D341Med (cell line): ENCODE measurements at places on chromosomes 13 and 19.

GRCh38 chr19:39307822-39308530, 11.8 kb downstream of the IFNL1 start:
- DNase-seq = no peak

DNA sequence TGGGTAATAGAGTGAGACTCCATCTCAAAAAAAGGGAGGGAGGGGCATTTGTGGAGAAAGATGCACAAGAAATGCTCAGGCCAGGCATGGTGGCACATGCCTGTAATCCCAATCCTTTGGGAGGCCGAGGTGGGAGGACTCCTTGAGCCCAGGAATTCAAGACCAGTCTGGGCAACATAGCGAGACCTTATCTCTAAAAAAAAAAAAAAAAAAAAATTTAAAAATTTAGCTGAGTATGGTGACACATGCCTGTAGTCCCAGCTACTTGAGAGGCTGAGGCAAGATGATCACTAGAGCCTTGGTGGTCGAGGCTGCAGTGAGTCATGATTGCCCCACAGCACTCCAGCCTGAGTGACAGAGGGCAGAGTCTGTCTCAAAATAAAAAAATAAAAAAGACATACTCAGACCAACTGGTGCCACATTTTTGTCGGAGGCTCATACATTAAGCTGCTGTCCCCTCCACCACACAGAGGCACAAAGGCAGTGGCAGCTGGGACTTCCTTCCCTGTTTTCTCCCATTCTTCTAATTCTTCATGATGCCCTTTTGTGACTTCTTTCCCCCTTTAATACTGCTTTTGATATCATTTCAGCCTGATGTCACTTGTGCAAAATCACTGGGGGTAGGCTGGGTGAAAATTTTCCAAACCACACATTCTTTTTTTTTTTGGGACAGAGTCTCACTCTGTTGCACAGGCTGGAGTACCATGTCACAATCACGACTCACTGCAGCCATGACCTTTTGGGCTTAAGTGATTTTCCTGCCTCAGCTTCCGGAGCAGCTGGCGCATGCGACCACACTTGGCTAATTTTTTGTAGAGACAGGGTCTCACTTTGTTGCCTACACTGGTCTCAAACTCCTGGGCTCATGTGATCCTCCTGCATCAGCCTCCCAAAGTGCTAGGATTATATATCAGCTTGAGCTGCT, 26.8 kb upstream of the CXCL17 start:
- no peak for DNase-seq

- no peak for DNase-seq
Measured at GRCh38 chr19:41352279-41352608, 1.5 kb downstream of the TGFB1 start.

DNA sequence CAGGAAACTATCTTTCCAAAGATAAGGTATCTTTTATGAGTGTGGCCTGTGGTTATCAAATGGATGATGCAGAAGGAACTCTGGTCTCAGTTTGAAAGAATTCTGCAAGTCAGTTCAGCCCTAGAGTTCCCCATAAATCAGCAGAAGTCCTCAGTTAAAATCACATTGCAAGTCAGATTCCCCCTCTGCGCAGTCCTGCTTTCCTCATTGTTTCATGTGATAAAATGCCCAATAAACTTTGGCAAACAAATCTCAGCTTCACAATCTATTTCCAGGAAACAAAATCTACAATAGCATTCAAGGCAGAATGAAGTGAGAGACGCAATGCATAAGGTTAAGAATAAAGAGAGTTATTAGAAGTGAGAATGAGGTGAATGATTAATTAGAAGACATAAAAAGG, 216.3 kb upstream of the KLHL1 start:
- DNase-seq = no peak

DNA sequence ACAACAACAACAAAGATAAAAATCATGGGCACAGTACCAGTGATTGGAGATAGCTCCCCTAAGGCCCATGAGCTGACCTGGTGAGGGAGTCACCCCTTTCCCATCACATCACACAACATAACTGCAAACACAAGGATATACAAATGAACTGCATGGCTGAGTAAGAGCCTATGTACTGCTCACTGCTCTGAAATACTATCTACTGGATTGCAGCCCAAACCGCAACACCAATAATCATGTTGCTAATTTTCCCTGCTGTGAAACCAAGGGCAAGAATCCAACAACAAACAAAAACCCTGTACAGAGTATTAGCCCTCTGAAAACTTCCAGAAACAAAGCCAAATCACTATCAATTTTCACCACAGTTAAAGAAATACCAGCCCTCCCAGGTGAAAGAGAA, 1893.2 kb downstream of the PCDH9 start:
- no peak for DNase-seq

DNA sequence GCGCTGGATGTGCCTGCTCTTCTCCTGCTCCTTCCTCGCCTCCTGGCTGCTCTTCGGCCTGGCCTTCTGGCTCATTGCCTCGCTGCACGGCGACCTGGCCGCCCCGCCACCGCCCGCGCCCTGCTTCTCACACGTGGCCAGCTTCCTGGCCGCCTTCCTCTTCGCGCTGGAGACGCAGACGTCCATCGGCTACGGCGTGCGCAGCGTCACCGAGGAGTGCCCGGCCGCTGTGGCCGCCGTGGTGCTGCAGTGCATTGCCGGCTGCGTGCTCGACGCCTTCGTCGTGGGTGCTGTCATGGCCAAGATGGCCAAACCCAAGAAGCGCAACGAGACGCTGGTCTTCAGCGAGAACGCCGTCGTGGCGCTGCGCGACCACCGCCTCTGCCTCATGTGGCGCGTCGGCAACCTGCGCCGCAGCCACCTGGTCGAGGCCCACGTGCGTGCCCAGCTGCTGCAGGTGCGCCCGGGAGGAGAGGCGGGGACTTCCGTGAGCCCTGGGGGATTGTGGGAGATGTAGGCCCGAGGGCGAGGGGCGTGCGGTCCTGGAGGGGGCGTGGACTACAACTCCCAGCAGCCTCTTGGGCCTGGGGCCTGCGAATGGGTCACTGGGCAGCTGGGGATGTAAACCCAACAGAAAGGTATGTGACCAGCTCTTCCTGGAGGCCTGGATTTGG, 6.7 kb downstream of the KCNJ14 start:
- no peak for DNase-seq

- DNase-seq = no peak
Measured at GRCh38 chr19:46451352-46451751, 20.0 kb downstream of the PNMA8A start.

- no peak for DNase-seq
Measured at GRCh38 chr19:16180611-16181010, 4.6 kb upstream of the FAM32A start.

GRCh38 chr13:39655041-39655568, 357 bp upstream of the COG6 start:
- DNase-seq = peak; percentile 3

DNA sequence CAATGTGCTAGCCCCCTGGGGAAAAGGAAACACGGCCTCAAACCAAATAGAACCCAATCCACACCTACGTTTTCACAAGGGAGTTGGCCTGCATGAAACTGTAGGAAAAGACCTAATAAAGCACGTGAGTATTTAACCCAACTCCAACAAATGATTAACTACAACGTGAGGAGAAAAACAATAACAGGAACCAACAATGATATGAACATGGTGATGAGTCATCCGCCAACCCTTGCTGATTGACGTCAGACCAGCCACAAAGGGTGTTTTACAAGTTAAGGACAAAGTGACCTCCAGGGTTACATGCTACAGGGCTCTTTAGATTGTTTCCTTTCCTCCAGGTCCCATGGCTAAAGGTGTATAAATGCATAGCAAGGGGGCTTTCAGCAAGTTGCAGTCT, 460.5 kb downstream of the COG6 start:
- DNase-seq = no peak

DNA sequence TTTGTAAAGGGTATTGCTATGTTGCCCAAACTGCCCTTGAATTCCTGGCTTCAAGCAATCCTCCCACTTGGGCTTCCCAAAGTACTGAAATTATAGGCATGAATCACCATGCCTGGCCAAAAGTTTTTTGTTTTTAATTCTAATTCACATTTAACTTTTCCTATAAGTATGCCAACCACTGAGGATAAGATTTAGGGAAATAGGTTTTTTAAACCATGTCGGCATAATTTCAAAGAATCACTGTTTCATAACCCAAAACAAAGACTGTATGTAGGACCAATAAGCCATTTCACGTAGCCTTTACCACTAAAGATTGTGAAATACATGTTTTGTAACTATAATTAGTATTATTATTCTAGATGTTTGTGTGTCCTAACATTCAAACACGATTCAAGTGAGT, 8.2 kb downstream of the ZDHHC20 start:
- no peak for DNase-seq

DNA sequence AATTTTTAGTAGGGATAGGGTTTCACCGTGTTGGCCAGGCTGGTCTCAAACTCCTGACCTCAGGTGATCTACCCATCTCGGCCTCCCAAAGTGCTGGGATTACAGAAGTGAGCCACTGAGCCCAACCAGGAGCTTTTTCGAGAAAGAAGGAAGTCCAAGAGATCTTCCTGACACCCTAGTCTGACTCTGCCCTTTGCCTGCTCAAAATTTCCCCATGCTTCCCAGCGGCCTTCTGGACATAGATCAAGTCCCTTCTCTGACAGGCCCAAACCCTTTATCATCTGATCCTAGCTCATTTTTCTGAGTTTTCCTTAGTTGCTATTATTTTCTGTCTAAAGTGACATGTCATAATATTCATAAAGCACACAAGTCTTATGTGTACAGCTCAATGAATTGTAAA, 1.5 kb upstream of the BAX start:
- no peak for DNase-seq

GRCh38 chr19:9151367-9151766, 11.2 kb downstream of the ZNF317 start:
- DNase-seq = no peak

DNA sequence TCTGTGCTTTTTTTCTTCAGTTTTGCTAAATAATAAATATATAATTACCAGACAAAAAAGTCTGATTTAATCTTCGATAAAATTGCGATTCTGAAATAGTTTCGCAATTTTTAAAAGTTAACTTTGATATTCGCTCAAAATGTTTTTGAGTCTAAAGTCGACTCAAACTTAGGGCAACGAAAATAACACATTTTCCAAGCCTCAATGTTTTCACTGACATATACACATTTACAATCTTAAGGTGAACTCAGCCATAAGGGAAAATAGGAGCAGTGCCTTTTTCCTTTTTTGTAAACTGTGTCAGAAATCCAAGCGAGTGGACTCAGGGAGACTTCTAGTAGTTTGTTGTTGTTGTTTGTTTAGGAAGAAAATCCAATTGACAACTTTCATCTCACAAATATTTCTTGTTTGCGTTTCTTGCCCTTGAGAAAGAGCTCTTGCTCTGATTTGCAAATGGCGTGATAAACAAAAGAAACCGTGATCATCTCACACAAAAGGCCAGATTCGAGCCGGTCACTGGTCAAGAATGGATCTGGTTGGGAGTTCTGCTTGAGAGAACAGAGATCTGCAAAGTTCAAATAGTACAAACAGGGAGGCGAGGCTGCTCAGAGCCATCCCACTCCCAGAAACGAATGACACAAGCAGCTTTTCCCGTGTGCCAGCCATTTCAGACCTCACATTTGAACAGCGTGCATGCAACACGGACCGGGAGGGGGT, 2.1 kb downstream of the SOX21 start:
- no peak for DNase-seq

- no peak for DNase-seq
Measured at GRCh38 chr13:41833831-41834230, 127.1 kb downstream of the VWA8 start.

DNA sequence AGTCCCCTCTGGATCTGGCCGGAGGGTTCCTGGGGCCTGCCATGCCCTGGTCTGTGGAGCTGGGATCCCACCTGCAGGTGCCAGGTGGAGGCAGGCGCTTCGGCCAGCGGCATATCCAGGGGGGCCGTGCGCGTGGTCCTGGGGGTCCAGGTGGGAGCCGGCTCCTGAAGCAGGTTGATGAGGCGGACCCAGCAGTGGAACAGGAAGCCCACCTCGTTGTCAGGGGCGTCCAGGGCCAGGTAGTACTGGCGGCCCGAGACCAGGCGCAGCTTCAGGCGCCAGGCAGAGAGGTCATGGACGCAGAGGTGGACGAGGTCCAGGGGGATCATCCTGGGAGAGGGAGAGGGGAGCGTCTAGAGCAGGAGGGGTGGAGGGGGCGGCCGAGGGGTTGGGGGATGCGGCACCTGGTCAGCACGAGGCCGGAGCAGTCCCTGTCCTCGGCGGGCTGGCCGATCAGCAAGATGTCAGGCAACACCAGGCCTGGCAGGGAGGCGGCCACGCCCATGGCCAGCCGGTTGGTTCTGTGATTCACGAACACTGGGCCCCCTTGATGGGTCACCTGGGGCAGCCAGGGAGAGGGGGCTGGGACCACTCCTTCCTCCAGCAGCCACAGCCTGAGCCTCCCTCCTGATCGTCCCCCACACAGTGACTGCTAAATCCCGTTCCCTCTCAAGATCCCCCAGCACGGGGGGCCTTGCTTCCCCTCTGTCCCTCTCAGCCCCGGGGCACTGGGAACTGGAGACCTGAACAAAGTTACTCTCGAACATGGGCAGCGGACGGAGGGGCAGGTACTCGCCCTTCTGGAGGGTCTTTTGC, 678 bp downstream of the GARIN5B start:
- DNase-seq = no peak

DNA sequence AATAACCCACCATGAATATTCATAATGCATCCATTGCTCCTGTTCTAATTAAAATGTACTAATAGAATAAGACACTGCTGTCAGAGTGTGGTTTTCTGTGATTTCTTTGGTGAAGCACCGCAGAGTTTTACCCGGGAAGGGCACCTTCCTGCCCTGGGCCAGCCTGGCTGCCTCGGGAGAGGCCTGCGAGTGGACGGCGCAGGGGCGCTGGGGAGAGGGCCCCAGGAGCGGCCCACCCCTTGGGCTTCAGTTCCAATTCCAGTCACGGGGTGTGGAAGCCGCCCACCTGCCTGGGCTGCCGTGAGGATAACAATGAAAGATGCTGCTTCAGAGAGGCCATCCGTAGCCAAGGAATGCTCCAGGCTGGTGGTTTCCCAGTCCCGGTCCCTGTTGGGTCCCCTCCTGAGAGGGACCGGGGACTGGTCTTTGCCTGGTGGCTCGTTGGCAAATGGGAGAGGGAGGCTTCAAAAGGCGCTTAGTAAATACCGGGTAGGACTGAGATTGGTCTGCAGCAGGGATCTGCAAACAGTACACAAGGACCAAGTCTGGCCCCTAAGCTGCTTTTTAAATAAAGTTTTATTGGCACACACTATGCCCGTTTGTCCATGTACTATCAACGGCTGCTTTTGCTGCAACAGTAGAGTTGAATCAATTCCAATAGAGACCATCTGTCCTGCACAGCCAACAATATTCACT, 18.0 kb downstream of the TCF3 start:
- DNase-seq = no peak

GRCh38 chr13:98175823-98176222, 1.2 kb downstream of the RNF113B start:
- no peak for DNase-seq

GRCh38 chr19:51407511-51408131, 9.8 kb downstream of the SIGLEC10 start:
- DNase-seq = peak; percentile 67

- no peak for DNase-seq
Measured at GRCh38 chr19:33547676-33548075, 26.1 kb upstream of the PEPD start.

GRCh38 chr13:98751861-98752466, 508 bp downstream of the SLC15A1 start:
- peak; percentile 47 for DNase-seq

- DNase-seq = no peak
Measured at GRCh38 chr13:99214232-99214631, 13.6 kb downstream of the UBAC2 start.
